ENCODE measurements at places on chromosomes 1 and 21.

DNA sequence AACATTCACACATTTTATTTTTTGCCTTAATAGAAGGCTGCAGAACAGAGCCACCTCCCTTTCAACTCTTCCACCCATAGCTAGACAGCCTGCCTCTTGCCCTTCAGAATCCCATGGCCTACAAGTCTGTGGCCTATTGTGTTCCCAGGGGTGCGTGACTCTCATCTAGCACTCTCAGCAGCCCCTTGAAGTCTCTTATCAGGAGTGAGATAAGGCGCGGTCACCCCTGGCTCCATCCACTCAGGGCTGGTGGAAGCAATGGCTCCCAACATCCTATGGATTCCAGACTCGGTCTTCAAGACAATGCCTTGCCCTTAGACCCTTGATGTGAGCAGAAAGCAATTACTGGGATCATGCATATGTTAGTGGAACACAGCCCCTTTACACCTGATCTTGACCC, 264.1 kb upstream of the GREM2 start:
- DNase-seq = no peak

- DNase-seq = no peak
These were observed 59.3 kb upstream of the GNG12 start for GRCh38 chr1:67892476-67893125.

DNA sequence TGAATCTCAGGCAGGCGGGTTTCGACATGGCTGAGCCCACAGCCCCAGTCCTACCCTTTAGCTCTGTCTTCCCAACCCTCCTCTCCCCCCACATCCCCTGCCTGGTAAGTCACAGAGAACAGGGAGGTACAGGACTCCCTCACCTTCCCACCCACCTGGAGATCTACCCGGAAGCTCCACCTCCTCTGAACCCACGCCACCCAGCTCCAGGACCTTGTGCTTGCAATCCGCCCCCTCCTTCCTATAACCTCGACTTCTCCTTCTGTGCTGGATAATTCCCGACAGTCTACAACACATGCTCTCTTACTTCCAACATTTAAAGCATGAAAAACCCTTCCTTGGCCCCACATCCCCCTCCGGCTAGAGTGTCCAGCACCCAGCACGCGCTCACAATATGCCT, 22.3 kb downstream of the KIF17 start:
- no peak for DNase-seq

DNA sequence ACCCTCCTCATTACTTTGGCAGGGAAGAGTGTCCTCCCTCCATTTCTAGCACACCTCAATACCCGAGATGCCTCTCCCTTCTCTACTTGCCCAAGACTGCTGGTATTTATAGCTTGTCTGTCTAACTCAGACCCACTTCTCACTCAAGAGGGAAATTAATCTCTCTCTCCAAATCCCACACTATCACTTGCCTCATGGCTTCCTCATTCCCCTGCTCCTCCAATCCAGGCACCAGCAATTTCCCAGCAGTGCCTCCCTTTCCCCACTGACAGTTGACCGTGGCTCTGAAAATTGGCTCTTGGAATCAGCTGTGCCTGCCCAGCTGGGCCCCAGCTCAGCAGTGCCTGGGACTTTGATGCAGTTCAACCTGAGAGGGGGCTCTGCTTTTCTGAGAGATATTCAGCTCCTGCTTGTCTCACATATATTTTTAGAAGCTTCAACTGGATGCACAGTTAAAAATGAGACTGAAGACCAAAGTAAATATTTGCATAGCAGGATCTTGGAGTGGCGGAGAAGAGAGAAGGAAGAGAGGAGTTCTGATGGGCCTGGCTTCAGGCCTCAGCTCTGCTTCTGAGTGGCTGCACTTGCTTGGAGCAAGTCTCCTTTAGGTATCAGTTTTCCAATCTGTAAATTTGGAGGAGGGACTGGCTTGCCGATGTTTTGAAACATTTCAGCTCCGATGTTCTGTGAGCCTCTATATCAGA, 81.1 kb upstream of the SPATA6 start:
- no peak for DNase-seq

GRCh38 chr1:9717193-9718005, 65.9 kb downstream of the PIK3CD start:
- peak; percentile 69 for DNase-seq

- no peak for DNase-seq
These were observed 387.2 kb upstream of the DUSP10 start for GRCh38 chr1:222129041-222129440.

DNA sequence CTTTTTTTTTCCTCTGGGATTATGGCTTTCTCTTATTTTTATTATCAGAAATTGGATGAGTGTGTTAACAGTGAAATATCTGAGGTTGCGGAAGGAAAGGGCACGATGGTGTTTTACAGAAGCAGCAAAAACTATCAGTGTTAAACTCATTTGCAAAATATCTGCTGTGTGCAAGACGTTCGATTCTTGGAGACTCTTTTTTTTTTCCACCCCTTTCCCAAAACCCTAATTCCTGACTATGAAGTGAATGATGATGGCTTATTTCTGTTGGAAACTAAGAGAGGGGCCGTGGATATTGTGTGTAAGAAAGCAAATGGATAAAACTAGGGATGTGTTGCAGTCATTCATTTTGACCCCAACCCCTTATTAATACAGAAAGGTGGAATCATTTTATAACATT, 677 bp downstream of the NCAM2 start:
- no peak for DNase-seq

DNA sequence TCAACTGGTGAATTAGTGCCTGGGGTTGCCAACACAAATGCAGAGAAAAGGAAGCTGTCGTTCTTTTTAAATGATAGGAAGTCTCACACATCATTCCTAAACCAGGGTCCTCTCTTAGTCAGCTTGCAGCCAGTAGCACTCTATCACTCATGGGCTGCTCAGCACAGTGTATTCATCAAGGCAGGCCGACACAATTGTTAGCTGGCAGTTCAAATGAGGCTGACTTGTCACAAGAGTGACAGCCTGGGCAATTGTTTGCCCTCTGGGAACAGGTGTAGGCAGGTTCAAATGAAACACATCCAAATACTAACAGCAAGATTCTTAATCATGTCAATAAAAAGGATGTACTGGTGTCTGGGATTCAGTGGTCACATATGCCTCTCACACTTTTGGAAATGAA, 76.9 kb downstream of the ERICH3 start:
- DNase-seq = no peak

- no peak for DNase-seq
These were observed 89.2 kb downstream of the RIPK4 start for GRCh38 chr21:41677671-41678015.
